Naive thymus-derived CD8-positive, alpha-beta T cell (primary cell): ENCODE measurements at places on chromosomes 16 and 17.

DNA sequence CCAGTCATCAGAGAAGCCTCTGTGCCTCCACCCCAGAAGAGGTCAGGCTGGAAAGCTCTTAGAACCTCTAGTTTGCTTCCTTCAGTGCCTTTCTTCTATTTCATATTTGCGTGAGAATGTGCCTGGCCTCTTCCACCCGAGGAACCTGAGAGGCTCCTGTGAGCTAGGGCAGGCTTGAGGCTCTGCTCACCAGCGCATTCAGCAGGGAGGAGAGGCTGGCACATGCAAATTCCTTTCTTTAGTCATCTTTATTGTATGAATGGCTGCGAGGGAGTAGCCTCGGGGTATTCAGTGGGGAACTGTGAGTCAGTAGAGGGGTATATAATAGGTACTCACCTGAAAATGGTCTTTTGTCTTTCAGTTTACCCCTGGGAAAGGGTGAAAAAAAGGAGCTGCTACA is 268.3 kb downstream of the ABCC12 start:
- no peak for DNase-seq

- DNase-seq = no peak
These were observed 123.3 kb downstream of the CDK5R1 start for GRCh38 chr17:32609884-32610650.

DNA sequence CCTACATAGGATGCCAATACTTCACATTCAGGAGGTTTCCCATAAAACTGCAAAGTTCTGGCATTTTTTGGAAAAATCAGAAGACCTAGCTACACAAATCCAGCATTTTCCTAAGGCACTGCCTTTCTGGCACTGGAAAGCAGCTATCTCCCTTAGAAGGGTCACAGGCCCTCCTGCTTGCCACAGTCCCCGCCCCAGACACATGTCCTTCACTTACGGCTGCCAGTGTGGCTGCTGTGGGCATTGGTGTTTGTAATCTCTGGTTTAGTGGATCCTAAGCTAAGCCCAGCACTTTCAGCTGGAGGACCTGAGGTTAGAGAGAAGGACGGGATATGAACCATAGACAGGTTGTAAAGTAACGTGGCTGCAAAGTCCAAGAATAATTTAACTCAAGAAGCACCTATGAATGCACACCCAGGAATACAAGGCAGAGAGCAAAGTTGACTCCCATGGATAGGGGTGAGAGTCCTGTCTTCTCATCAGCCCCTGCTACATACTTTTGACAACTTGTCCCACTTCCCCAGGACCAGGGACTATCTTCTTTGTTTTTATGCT is 100.0 kb downstream of the XYLT1 start:
- no peak for DNase-seq

- no peak for DNase-seq
These were observed 126.2 kb downstream of the CPPED1 start for GRCh38 chr16:12677502-12677901.

DNA sequence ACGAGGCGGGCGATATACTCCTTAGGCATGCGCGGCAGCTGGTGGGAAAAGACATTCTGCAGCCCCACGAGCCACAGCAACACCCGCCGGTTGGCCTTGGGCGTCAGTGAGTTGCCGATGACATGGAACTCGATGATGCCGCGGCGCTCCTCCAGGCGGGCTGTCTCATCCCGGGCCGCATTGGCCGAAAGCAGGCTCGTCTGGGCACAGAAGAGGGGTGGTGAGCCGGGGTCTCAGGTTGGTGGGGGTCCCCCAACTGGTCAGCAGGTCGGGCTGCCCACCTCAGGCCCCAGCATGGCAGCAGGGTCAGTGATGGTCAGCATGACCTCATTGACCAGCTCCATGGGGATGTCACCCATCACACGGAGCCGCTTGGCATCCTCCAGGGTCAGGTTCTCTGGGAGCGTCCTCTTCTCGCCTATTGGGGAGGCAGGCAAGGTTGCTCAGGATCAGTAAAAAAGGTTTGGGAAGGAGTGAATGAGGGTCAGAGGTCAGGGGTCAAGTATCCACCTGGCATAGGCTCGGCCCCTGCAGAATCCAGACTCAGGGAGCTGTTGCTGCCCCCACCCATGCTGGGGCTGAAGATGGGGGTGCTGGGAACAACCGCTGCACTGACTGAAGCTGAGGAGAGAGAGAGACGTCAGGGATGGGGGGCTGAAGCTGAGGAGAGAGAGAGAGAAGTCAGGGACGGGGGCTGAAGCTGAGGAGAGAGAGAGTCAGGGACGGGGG is 3.6 kb downstream of the KAT2A start:
- DNase-seq = no peak

GRCh38 chr16:14109782-14110727 is 38.9 kb downstream of the MRTFB start:
- DNase-seq = no peak

GRCh38 chr17:30357476-30357875 is 21.3 kb upstream of the CPD start:
- DNase-seq = no peak

- DNase-seq = no peak
These were observed 7.6 kb downstream of the EPN2 start for GRCh38 chr17:19244781-19245180.

- DNase-seq = no peak
These were observed 35.4 kb upstream of the ARL6IP1 start for GRCh38 chr16:18836702-18837101.

DNA sequence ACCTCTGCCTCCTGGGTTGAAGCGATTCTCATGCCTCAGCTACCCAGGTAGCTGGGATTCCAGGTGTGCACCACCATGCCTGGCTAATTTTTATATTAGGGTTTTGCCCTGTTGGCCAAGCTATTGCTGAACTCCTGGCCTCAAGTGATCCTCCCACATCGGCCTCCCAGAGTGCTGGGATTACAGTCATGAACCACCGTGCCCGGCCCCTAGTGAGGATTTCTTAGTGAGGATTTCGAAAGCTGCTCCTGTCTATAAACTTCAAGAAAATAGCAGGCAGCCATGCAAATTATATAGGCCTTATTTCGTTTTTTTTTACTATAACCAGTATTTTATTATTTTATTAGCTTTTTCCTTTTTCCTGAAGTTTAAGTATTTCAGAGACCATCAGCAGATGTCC is 41.6 kb downstream of the EPN2 start:
- DNase-seq = no peak

DNA sequence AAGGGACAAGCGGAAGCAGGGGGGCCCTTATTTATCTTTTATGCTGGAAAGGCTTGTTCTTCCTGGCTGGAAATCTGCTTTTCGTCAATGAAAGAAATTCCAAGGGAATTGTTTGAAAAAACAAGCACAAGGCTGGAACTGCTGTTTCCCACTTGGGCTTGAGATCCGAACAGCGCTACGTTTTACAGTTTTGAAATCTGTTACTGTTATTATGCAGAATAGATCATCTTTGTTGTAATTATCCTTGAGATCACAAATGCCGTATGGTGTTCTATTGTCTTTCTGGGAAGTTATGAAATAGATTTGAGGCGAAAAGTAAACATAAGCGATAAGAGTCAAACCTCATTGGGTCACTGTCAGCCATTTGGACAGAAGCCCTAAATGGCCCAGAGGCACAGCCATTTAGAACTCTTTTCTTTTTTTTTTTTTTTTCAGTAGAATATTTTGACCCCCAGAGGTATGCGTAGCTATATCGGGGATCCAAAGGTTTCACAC is 223.3 kb downstream of the IRX3 start:
- no peak for DNase-seq

- DNase-seq = no peak
These were observed 356.2 kb downstream of the RBFOX1 start for GRCh38 chr16:7688811-7689210.

- no peak for DNase-seq
These were observed 239.5 kb downstream of the ABCC12 start for GRCh38 chr16:47916266-47916665.

DNA sequence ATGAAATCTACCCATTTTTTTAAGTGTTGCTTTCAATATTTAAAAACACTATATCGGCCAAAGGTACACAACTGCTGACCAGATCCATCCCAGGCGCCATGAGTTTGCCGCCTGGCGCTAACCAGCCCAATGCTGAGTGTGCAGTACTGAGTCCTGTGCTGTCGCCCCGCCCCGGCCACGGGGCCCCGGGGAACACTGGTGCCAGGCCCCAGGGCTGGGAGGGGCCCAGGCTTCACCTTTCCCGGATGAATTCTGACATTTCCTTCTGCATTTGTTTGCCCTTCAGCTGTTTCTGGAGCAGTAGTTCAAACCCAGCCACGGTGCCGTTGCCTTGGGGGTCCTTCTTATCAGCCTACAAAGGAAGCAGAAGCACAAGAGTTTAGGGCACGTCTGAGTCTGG is 37.8 kb upstream of the RCVRN start:
- no peak for DNase-seq

DNA sequence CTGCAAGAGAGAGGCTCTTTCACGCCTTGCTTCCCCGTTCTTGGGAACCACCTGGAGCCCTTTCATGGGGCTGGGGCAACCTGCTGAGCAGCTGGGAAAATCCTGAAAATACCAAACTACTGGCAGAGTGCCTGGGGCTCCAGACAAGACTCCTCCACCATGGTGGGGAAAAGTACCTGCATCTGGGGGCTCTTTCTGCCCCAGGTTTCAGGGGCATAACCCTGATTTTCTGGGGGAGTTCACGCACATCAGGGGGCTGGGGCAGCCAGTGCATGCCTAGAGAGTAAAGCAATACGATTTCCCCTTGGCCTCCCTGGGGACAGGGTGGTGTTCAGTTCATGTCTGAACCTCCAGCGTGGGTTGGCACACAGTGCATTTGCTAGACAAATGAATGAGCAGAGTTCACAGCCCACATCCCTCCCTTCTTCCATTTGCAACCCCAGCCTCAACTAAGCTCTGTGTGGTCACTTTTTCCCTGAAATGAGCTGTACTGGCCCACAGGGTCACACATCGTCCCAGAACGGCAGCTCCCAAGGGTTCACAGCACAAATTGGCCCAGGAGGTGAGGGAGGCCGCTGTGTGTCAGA is 5.2 kb upstream of the CDC42EP4 start:
- no peak for DNase-seq

GRCh38 chr17:66076546-66077190 is 115.3 kb downstream of the CEP112 start:
- DNase-seq = no peak

DNA sequence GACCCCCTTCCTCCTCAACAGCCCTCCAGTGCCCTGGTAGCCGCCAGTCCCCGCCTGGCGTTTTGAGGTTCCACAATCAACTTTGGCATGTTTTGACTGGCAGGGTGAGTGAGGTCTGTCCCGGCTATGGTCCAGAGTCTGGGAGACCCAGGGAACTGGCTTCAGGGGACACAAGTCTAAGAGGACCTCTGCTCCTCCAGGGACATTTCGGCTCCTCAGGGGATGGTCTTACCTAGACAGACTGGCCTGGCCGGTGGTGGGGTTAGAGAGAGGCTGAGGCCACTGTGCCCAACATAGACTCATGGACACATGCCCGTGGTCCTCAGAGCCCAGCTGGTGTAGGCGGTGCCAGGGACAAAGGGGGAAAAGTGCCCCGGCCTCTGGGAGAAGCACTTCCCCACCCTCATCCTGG is 2.2 kb downstream of the TMC8 start:
- DNase-seq = no peak

GRCh38 chr17:79830763-79831264 is 8.4 kb downstream of the CBX4 start:
- DNase-seq = no peak

DNA sequence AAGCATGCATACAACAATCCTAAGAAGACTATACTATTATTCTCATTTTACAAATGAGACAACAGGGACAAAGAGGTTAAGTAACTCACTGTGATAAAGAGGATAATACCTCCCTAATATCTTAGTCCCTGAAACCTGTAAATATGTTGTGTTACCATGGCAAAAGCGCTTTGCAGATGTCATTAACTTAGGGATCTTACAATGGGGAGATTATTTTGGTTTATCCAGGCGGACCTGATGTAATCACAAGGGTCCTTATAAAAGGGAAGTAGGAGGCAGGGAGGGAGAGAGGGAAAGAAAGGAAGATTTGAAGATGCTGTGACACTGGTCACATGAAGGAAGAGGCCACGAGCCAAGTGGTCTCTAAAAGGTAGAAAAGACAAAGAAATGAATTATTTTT is 164.7 kb downstream of the CNTNAP4 start:
- no peak for DNase-seq

GRCh38 chr16:25030420-25031131 is 15.4 kb upstream of the ARHGAP17 start:
- DNase-seq = no peak

DNA sequence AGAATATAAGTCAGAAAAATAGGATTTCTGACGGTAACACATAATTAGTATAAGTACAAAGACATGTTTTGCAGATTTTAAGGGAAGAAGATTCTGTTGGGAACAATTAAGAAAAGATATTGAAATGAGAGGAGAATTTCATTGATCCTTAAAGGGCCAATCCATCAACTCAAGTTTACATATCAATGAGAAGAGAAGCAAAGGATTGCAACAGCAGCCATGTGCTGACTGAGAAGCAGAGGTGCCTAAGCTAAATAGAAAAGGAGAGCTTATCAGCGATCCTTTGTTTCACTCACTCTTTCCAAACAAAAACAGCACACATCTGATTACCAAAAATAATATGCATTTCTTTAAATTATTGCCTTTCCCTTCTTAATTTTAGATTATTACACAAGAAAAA is 94.6 kb downstream of the ITFG1 start:
- no peak for DNase-seq

DNA sequence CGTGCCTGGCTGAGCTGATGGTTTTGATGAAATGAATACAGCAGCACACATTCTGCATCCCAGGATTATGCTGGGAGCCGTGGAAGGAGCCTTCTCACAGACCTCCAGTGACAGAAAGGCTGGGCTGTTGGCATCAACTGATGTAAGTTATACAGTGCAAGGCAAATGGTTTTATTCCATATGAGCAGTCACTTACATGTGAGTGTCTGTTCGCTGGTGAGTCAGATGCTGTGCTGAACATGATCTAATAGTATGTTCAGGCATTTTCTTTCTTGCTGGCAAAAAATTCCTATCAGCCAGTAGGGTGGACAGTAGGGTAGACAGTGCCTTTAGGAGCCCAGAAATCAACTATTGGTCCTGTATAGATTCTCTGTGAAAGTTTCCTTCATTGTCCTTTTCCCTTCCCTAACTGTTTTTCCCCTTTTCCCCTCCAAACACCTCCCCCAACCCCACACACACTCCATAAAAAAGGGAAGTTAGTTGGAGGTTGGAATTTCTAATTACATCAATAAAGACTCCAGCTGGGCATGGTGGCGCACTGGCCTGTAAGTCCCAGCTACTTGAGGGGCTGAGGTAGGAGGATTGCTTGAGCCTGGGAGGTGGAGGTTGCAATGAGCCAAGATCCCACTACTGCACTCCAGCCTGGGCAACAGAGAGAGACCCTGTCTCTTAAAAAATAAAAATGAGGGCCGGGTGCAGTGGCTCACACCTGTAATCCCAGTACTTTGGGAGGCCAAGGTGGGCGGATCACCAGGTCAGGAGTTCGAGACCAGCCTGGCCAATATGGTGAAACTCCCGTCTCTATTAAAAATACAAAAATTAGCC is 36.2 kb downstream of the LDHD start:
- no peak for DNase-seq

DNA sequence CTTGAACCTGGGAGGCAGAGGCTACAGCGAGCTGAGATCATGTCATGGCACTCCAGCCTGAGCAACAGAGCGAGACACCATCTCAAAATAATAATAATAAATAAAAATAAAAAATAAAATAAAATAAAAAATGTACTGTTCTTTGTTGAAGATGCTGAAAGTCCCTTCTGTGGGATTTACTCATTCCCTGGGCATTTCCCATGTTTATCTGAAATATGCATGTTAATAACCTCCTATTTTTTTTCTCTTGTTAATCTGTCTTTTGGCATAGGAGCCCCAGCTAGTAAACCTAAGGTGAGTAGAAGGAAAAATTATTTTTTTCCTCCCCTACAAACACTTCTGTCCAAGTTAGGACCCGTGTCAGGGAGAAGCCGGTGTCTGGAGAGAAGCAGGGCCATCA is 34.4 kb downstream of the TMEM92 start:
- no peak for DNase-seq
